ELF-1 (cell line): ENCODE measurements at places on chromosomes 16 and 17.

GRCh38 chr17:55584055-55584685, 72.9 kb upstream of the SMIM36 start:
- DNase-seq: no peak

- DNase-seq: no peak
Measured at GRCh38 chr16:75390926-75391653, 42.2 kb downstream of the CFDP1 start.

GRCh38 chr17:60127068-60128064, 22.4 kb upstream of the CA4 start:
- no peak for DNase-seq

- DNase-seq: peak; percentile 25
Measured at GRCh38 chr17:75843577-75844529, at the start of gene UNC13D. Gene UNC13D, minus strand, starts transcription at chr17:75844404. Its CDS starts 67 bp downstream, at chr17:75844337.

DNA sequence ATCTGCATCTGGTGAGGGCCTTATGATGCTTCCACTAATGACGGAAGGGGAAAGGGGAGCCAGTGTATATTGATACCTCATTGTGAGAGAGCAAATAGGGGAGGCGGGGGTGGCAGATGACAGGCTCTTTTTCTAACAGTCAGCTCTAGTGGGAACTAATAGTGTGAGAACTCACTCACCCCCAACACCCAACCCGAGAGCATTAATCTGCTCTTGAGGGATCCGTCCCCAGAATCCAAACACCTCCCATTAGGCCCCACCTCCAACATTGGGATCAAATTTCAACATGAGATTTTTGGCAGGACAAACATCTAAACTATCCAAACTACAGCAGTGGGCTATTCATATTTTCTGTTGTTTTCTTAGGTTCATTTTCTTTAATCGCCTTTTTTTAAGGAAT, 54.4 kb downstream of the BPTF start:
- DNase-seq: no peak

DNA sequence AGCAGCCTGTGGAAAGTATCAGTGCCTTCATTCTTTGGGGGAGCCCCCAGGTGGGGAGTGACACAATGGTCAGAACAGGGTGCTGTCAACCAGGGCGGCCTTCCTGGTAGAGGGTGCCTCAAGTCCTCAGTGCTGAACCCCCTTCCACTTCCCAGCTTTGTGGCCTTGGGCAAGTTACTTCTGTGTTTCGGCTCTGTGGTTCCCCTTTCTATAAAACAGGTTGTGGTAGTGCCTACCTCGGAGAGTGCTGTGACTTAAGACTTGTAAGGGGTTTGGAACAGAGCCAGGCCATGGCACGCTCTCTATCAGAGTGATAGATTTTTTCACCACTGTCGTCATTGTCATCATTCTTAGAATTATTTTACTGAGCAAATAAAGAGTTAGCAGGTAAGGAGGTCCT, 141.1 kb downstream of the CCDC182 start:
- DNase-seq: no peak

DNA sequence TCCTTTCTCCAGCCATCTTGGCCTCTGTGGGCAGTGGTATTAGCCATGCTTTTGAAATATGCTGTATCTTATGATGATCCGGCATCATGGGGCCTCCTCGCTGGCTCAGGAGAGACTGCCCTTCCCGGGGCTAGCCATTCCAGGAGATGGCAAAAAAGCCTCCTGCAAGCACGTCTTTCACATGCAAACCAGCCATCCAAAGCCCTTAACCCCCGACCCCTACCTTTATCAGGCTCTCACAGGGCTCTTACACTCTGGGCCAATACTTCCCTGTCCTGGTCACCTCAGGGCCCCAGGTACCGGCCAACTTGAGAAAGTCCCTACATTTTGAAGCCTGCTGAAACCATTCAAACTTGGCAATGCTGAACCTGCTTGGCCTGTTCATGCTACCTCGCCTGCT, 36.4 kb downstream of the MYH13 start:
- peak; percentile 23 for DNase-seq

DNA sequence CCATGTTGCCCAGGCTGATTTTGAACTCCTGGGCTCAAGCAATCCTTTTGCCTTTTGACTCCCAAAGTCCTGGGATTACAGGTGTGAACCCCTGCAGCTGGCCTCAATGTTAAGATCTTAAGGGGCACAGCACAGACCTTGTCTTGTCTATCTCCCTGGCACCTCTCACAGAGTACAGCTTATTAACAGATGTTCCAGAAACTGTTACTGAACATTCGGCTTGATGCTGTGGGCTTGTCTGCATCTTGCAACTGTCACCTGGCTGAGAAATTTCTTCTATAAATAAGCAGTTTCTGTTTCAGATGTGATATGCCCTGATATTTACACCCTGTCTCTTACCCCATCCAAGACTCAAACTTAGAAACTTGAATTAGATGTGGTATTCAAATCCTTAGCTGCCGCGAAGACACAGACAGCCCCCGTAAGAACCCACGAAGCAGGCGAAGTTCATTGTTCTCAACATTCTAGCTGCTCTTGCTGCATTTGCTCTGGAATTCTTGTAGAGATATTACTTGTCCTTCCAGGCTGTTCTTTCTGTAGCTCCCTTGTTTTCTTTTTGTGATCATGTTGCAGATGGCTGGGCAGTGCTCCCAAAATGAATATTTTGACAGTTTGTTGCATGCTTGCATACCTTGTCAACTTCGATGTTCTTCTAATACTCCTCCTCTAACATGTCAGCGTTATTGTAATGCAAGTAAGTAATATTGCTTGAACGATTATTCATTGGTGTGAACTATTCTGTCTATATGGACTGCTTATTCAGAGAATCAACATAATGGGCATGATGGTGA, at the start of gene TNFRSF17:
TSS of gene TNFRSF17 (plus strand) at position 450 of the 791 bp plus-strand sequence. CDS start at position 565, 115 bp downstream.
- no peak for DNase-seq

- peak; percentile 66 for DNase-seq
Measured at GRCh38 chr17:68302066-68302564, 10.8 kb downstream of the ARSG start.

- no peak for DNase-seq
Measured at GRCh38 chr16:54952195-54952594, 21.5 kb downstream of the IRX5 start.

- peak; percentile 8 for DNase-seq
Measured at GRCh38 chr17:59558039-59558438, 7.4 kb upstream of the DHX40 start.

GRCh38 chr16:3968551-3968950, 88.0 kb upstream of the CREBBP start:
- DNase-seq: no peak

GRCh38 chr17:71192039-71192555, 928.7 kb upstream of the SOX9 start:
- DNase-seq: no peak

- DNase-seq: no peak
Measured at GRCh38 chr17:49588312-49588711, 12.6 kb downstream of the NXPH3 start.

DNA sequence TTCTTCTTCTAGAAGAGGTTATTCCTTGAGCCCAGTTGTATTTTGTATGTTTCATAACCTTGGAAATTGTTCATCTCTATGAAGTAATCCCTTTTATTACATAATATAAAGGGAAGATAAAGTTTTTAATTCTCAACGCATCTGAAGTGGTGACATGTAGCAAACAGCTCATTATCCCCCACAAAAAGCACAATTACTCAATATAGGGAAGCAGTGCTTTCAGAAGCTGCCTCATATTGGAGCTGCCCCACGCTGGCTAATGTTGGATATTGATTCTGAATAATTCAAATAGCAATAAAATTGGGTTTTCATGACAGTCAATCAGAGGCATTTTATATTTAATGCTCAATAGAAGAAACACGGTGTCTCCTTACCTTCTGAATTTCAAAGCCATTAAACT, 604.3 kb upstream of the RBFOX1 start:
- no peak for DNase-seq
